ENCODE measurements at places on chromosomes 7 and 10.

DNA sequence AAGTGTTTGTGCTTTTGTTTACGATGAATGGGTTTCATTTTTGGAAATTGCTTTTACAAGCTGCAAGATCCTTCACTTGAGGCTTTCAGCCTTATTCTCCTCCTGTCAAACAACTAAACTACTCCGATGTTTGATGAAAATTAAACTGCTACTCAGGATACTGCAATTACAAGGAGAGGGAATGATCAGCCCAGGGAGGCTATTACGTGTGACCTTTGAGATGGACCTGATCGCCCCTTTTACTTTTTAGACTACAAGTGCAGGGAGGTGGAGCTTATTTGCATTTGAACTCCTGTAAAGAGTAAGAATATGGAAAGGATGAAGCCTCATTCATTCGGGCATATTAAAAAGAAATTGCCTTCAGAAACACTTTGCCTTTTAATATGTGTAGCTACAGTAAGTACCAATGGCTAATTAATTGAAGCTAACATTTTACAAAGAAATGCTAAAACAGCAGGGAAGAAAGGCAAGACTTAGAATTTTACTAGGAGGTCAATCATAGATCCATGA is 219.1 kb downstream of the PHTF2 start:
- no peak for DNase-seq

- DNase-seq, result no peak
Measured at GRCh38 chr10:6328699-6329423, 126.1 kb downstream of the PFKFB3 start.

DNA sequence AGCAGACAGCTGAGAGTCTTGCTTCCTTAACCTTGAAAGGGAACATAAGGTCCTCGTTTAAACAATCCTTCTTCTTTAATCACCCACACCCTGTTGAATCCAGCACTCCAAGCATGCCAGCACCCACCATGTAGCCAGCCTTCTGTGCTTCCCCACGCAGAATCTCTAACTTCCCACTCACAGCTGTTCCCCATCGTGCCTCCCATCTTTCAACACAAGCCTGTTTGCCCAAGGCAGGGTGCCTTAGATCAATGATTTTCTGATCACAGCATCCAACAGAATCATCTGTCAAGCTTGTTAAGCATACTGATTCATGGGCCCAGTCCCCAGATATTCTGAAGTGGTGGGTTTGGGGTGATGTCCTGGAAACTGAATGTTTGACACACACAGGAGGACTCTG is 530.8 kb downstream of the SH2D4B start:
- no peak for DNase-seq

DNA sequence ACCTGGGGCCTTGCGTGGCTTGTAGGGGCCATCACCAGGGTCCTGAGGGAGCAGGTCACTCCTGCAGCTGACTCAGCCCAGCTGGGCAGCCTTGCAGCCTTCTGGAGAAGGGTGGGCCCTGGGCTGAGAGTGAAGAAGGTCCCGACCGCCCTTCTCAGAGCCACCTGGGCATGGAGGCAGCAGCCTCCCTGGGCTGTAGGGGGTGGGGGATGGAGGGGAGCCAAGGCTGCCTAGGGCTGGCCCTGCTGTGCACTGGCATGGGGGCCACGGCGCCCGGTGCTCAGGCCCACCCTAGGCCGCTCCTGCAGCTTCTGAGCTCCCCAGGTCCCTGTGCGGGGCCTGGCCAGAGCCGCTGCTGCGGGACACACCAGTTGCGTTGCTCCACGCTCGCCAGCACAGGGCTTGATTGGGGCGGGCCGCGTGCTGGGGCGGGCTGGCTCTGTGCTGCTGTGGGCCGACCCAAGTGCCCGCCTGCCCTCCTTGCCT is 63.6 kb upstream of the NKX6-2 start:
- no peak for DNase-seq

GRCh38 chr7:69610374-69611084 is 12.3 kb downstream of the AUTS2 start:
- no peak for DNase-seq

DNA sequence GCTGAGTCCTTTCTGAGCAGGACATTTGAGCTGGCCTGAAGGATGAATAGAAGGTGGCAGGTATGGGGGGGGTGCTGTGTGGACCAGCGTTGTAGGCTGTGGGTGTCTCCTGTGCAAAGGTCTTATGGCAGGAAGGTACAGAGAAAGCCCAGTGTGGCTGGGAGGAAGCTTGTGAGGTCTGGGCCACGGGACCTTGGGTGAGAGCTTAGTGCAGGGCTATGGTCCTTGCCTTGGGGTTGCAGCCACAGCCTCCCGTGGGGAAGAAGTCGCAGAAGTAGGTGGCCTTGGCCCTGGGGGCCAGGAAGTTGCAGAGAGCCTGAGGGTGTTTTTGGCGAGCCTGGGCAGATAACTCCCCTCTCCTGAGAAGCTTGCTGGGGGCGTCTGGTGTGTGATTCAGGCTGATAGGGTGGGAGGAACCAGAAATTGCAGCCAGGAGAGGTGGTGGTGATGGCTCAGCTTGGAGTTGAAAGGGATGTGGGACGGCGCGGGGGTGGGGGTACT is 172.0 kb upstream of the TNRC18 start:
- DNase-seq, result no peak

GRCh38 chr7:7902845-7903244 is 65.8 kb upstream of the GLCCI1 start:
- no peak for DNase-seq

- DNase-seq, result no peak
Measured at GRCh38 chr10:101330631-101331225, 23.2 kb upstream of the BTRC start.

GRCh38 chr7:100190048-100190711 is 12.5 kb downstream of the STAG3 start:
- DNase-seq, result no peak

DNA sequence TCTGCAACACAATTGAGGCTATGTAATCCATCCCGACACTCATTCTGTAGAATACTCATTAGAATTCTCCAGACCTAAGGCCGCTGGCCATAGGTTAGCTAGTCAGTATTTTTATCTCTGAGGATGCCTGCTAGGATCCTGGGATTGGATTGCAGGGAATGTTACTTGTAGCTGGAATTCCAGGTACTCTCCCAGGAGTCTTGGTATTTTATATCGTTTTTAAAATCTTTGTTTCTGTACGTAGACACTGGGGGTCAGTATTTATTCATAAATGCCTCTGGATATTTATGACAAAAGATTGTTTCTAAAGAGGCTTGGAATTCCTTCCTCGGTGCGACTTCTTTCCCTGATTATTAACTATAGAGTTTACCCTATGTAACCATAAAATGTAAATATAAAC is 40.1 kb downstream of the BPGM start:
- no peak for DNase-seq

GRCh38 chr7:18495412-18496340 is at the start of gene HDAC9:
Gene HDAC9, plus strand, starts transcription at chr7:18495749. Its CDS starts 554 bp downstream, at chr7:18496303.
- DNase-seq, result no peak
